ENCODE measurements at places on chromosomes 1 and 21.

DNA sequence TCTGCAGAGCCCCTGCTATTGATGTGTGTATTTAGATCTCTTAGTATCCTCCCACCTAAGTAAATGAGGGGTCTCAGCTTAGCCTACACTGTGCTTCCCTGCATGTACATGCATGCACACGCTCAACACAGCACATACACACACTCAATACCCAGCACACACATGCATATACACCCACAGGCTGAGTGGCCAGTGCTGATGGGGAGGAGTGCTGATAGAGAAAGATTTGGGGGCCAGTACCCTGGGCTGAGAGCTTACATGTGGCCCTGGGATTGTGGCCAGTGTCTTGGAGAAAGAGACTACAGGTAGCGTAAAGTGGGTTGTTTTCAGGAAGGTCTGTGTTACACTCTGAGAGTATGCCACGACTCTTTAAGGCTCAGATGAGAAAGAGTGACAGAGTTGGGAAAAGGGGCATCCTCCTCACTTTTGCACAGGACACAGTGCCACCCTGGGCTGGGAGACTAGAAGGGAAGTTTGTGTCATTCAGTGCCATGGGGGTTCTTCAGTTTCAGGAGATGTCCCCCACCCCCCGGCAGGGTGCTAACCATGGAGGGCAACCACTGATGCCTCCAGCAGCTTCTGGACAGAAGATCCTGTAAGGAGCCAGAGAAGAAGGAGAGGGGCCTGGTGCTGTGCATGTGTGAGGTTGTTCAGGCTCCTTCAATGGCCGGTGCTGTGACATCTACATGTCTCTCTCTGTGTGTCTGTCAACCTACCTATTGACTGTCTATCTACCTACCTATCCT, 166.8 kb downstream of the RHOU start:
- DNase-seq = no peak

GRCh38 chr1:9850442-9851162, 26.8 kb upstream of the CLSTN1 start:
- DNase-seq = no peak

DNA sequence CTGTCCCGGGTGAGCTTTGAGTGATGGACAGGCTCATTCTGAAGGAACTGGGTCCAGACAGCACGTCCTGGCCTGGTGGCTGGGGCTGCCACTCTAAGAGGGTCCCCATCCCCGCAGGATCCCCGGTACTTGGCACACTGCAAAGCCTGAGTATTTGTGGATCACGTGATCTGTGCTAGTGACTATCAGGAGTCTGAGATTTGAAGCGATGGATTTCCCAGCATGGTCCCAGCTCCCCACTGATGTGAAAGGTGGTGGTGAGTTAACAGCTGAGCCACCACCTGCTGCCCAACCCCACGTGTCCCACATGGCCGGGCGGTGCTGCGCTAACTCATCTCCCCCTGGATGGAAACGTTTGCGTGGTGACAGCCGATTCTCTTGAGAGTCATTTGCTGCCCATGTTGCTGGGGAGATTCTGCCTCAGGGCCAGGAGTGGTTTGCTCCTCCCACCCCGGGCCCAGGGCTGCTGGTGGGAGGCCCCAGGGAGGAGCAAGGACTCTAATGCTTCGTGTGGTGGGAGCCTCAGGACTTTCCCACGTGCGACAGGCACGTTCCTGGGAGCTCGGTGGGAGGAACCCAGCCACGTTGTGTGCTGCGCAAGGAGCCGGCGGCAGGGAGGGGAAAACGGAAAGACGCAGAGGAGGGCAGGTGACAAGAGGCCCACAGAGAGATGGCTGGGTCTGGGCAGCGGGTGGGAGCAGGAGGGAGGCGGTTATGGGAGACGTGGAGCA, 15.1 kb downstream of the FAAP20 start:
- no peak for DNase-seq

- no peak for DNase-seq
Measured at GRCh38 chr1:191152776-191153175, 675.1 kb upstream of the BRINP3 start.

DNA sequence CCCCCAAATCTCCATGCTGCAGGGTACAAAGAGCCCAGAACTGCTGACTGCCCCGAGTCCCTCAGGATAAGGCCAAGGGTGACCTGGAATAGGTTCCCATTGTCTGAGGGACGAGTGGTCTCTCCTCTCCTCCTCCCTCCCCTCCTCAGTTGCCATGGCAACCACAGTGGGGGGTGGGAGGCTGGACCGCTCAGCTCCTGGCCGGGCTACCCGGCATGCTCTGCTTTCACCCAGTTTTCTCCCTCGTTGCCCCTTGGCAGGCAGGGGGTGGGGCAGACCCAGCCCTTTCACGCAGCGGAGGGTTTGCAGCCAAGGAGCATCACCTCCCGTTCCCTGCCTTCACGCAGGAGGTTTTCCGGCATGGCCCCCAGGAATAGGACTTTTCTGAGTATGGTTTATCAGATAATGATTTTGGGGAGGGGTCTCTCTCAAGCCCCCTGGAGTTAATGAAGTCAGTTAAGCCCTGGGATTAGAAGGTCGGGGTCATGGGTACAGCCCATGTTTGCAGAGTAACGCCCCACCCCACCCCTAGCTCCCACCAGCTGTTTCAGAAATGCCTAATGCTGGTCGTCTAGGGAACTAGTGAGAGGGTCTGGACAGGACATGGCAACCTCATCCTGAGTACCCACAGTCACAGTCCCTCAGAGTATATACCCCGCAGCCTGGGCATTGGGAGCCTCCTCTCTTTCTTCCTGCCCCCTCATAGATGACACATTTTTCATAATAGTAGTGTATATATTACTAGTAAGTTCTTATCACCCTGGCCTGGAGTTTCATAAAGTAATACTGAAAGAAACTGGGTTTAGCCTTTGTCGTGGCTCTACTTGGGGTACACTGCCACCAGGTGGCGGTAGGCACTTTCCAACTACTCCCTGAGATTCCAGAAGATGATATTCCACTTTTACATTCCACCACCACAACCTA, 20.7 kb downstream of the C1QB start:
- no peak for DNase-seq

DNA sequence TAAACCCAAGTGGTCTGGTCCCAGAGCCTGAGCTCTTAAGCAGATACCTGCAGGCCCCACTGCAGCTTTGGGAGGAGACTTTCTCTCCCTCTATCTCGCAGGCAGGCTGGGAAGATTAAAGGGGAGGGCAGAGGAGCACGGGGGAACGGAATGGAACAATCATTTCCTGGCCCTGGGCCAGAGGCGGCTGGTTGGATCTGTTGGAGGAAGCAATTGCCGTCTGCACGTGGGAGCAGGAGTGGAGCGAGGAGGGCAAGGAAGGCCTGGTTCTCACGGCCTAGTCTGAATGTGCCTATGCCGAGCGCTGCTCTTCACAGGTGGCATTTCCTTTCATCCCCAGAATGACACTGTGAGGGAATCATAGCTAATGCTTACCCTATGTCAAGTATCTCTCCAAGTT, 23.7 kb downstream of the NKAIN1 start:
- DNase-seq = no peak

GRCh38 chr1:2087766-2088165, 37.6 kb downstream of the PRKCZ start:
- no peak for DNase-seq

DNA sequence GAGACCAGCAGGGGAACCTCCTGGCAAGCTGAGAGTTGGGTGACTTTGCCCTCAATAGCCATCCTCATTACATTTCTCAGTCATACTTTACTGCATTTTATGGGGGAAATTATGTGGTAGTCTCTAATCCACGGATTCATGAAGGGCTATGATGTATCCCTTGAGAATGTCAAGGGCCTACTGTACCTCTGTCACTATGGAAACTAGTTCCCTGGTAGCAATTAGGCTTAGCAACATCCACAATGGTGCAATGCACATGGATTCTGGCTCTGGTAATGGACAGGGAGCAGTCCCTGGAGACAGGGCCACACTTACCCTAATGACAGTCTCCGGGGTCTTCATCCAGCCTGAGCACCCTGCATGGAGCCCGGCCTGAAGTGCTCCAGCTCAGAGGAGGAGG, 26.5 kb downstream of the LRRN2 start:
- no peak for DNase-seq

DNA sequence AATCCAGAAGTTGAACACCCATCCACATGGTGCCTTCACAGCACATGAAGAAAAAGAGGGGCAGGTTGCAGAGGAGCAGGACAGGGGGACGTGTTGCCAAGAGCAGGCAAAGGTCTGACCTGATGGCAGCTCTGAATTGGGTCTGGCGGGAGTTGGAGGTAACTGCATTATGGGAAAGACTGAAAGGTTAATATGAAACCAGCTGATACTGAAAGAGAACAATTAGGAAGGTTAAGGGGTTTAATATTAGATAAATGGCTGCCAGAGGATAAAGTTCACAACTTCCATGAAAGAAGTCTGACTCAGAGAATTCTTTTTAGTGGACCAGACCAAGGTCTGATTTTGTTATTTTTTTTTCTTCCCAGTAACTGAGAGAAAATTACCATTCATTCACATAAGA, 76.1 kb downstream of the CD58 start:
- no peak for DNase-seq

- DNase-seq = peak; percentile 14
Measured at GRCh38 chr1:100606438-100606837, 68.5 kb downstream of the GPR88 start.

DNA sequence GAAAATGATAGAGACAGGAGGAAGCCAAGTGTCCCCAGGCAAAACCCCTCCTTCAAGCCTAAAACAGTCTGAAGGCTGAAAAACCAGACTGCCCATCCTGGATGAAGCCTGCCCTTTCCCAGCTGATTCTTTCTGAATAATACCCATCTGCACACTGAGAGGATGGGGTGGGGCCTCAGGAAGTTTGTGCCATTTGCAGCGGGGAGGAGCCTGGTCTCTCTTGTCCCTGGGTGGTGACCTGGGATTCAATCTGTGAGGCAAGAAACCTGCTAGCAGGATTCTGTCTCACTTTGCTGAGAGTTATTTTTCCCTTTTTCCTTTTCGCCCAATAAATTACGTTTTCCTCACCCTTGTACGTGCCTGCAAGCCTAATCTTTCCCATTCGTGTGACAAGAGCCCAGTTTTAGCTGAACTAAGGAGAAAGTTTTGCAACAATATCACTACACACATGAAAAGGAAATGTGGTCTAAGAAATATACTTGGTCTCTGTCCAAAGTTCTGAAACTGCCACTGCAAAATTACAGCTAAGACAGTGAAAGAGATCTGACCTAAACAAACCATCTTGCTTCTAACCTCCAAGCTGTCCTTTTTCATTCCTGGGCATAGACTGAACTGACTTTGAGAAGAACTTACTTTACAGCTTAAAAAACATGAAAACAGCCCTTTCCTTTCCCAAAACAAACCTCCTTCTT, 105.0 kb downstream of the COP1 start:
- no peak for DNase-seq

- DNase-seq = no peak
Measured at GRCh38 chr1:150793221-150793620, 14.8 kb downstream of the CTSK start.

All from activated CD4-positive, alpha-beta T cell treated with anti-CD3 and anti-CD28 coated beads, Interleukin-2, amount 10 ng/mL, durations not matched to agents 7 days and 5 days (primary cell).